ENCODE measurements at places on chromosomes 7 and 10.

DNA sequence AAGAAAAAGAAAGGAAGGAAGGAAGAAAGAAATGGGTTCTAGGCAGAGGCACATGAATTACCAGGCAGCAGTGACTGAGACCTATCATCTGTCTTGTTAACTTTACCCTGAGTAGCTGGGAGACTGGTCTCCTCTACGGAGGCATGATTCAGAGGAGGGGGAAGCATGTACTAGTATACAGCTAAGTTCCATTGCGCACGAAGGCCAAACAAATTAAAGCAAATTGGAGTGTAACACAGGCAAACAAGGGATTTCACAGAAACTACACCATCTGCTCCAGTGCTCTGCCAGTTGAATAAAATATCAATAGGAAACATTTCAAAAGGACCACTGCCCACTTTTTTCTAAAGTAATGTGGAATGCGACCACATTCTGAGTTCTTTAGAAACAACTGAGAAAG is 65.9 kb upstream of the RSU1 start:
- no peak for DNase-seq

- DNase-seq = no peak
Measured at GRCh38 chr10:70561070-70561469, 41.5 kb downstream of the PRF1 start.

DNA sequence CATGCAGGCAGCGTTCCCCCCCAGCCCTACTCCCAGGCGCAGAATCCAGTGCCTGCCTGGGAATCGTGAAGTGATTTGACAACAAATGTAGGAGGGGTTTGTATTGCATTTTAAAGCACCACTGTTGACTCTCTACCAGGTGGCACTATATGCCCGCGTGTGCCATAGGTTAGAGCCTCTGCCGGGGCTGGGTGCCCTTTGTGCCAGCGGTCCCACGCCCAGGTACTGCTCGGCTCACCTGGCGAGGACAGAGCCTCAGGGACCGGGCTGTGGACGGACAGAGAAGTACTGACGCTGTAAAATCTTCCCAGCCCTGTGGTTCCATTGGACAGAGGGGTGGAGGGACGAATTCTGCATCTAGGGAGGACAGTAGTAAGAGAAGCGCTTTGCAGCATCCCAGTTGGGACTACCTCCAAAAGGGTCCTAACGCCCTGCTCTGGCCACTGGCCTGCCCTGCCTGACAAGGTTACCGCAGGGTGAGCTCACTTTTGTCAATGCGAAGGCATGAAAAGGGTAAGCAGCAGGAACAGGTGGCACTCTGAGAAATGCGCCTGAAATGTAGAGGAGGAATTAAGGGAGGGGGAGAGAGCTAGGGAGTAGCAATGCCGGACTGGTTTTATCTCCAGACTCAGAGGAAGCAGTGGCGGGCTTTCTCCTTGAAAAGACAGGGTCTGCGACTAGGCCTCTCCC is 788 bp upstream of the CACNA2D1 start:
- no peak for DNase-seq

- no peak for DNase-seq
Measured at GRCh38 chr7:133509822-133510221, 256.9 kb downstream of the EXOC4 start.

DNA sequence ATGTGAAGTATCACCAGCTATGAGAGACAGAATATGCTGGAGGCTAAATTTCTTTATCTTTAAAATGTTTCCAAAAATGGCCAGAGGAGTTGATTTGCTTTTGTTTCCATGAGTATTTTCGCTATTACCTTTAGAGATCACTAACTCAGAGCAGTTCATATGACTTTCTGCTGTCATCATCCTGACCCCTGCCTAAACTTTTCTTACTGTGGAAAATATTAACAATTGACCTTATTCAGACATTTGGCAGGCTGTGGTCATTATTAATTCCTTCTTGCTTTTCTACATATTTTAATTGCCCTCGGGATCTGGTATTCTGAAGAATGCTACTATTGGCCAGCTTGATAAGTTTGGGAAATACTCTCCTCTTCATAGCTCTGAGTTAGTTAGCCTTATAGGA is 156.5 kb downstream of the EXOC4 start:
- DNase-seq = no peak

DNA sequence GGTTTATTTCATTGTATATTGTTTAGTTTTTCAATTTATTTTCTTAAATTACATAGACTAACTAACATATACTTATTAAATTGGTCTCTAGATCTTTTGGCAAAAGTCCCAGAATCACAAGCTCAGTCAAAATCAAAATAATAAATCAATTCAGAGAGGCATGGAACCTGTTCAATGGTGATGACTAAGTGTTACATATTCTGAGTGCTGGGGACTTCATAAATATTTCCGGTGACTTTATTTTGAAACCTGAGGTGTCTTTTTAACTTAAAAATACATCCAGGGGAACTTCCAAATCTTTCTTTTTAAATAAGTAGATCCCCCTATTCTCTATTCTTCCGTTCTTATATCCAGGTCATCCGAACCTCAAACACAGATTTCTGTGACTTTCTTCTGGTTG is 89.6 kb upstream of the ZNF804B start:
- DNase-seq = no peak

DNA sequence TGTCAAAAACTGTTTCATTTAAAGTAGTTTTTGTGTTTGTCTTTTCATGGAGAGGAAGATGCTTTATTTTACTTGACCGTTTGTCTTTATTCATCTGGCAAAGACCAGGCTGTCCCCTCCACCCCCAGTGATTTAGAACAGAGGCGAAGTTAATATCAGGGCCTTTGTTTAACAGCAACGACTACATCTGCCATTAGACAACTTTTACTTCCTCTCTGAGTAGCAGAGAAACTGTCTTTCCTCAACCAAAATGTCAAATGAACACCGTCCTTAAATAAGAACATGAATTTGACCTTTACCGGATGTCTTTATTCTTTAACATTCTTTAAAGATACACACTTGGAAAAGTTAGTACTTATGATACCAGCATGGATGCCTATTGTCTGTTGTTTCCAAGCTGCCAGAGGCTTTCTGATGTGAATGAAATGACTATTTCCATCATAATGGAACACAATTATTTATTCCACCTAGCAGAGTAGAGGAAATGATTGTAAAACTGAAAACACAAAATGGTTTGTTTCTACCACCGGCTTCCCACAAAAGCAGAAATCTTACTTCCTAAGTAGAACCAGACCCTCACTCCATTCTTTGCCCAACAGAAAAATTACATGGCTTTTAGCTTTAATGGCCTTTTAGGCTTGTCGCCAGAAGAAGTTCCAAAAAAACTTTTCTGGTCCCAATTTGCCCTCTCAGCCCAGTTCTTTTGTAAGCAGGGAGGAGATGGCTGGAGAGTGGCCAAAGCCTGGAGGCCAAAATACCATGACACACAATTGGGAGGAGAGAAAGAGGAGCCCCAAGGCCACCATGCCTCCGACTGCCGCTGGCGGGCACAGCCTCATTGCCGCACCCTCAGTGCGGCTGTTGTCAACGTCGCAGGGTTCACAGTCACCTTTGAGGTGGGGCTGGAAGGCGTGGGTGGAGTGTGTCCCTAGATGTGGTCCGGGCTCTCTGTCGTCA is 168.5 kb downstream of the TEX36 start:
- DNase-seq = no peak

All from small intestine (tissue), 16 donors.